Stimulated activated CD4-positive, alpha-beta T cell treated with anti-CD3 and anti-CD28 coated beads, Interleukin-1b, Interleukin-23, amount 100 ng/mL, for 1 hour (primary cell): ENCODE measurements at places on chromosomes 3 and 15.

- no peak for DNase-seq
These were observed 40.0 kb upstream of the ATP10A start for GRCh38 chr15:25903024-25903581.

DNA sequence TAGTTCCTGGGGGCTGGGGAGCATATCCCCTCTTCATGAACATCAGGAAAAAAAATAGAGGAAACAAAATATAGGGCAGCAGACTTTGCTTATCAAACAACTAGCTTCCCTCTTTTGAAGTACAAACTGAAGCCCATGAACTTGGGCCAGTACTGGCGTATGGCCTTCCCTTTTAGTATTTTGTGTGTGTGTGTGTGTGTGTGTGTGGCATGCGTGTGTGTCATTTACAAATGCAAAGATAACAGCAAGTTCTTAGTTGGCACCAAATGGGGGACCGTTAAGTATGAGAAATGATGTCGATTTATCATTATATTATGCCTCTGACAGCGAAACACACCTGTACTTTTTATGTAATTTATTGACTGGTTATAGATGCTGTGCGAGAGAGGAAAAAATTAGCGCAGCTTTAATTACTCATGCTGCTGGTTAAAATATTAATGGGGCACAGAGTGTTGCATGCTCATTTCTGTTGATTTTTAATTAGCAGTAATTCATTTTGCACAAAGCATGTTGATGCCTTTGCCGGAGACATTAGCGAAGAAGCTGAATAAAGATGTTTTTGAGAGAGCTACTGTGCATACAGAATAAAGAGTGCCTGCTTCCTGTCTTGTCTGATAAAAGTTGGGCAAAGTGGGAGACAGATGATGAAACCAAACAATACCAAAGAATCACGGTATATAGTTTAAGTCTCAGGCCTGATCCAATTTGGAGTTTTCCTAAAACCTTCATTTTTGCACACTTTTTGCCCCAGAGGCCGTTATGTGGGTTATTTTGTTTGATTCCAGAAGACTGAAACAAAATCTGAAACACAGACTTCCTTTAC lies 297.1 kb downstream of the SATB1 start:
- no peak for DNase-seq

DNA sequence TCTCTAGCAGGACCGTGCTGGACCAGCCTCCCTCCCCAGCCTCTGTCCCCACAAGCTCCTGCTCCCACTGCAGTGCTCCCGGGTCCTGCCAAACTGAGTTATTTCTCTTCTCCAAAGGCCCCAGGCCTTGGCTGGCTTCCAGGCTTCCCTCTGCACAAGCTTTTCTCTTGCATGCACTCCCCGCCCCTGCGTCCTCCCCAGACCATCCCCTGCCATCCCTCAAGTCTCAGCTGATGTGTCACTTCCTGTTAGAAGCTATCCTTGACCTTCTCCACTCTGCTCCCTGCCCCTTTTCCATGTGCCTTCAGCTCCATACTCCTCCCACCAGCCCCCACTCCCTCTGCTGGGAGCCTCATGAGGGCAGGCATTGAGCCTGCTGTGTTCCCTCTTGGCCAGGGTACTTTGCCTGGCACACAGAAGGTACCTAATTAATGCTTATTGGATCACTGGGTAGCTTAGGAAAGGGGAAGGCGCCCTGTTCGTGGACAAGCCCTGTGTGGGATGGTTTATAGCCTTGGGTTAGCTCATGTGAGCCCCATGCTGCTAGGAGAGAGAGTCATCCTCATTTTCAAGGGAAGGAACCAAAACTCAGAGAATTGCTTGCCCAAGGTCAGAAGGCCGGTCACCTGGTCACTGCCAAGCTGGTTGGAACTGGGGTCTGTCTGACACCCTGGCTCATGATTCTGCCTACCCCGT lies 56.4 kb downstream of the FEM1B start:
- no peak for DNase-seq

GRCh38 chr3:112061152-112061551 lies 25.0 kb upstream of the C3orf52 start:
- no peak for DNase-seq

GRCh38 chr3:187985647-187986046 lies 168.3 kb upstream of the LPP start:
- no peak for DNase-seq

DNA sequence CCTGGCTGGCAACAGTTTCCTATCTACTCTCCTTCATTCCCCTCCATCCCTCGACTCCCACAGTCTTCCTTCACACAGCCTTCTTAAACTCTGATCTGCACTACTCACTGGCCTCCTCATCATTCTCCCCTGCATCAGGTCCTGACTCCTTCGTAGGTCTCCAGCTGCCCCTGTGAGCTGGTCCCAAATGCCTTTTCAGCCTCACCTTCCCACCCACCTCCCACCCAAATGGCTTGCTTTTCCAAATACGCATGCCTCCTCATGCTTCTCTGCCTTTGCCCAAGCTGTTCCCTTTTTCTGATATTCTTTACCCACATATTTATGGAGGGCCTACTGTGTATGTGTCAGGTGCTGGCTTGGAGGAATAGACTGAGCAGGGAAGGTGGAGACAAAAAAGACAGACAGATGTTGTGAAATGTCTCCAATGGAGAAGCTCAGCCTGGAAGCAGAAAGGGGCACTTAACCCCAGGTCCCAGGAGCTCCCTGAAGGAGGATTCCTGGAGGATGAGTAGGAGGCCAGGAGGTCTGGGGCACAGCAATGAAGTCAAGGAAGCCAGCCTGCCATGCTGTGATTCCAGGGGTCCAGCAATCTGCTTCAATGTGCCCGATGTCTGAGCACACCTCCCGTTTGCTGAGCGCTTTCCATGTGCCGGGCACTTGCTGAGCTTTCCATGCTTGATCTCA lies 252.2 kb downstream of the SHQ1 start:
- no peak for DNase-seq

DNA sequence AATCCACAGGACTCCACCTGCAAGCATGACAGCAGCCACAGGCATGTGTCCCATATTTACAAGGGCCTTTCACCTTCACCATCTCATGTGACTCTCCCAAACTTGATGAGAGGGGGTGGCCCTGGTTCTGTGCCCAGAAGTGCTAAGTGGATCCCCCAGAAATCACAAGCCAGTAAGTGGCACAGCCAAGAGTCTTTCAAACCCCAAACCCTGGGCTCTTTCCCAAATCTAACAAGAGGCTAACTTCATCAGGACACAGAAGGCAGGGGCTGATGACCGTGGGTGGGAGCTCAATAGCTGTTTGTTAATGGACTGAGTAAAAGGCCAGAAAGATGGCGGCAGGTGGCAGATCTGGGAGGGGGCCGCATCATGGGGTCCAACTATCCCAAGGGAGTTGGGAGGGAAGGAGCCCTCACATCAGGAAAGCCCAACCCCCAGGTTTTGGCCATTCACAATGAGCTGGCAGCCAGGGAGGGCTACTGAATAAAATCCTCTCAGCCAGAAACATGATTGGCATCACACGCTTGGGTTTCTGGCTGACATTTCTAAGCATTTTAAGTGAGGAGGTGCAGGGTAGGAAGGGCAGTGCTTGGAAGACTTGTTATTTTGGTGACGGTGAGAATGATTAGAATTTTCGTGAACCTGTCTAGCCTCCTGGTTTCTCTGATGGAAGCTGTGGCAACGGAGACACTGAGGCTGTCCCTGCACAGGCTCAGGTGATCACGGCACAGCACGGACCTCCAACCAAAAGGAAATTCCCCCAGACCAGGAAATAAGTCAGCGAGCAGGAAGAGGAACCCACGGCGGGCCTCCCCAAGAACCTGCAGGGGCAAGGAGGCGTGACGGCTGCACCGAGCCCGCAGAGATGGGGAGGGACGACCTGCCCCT lies 109.3 kb downstream of the OXNAD1 start:
- no peak for DNase-seq

- no peak for DNase-seq
These were observed 222.4 kb upstream of the WNT5A start for GRCh38 chr3:55709411-55710012.

DNA sequence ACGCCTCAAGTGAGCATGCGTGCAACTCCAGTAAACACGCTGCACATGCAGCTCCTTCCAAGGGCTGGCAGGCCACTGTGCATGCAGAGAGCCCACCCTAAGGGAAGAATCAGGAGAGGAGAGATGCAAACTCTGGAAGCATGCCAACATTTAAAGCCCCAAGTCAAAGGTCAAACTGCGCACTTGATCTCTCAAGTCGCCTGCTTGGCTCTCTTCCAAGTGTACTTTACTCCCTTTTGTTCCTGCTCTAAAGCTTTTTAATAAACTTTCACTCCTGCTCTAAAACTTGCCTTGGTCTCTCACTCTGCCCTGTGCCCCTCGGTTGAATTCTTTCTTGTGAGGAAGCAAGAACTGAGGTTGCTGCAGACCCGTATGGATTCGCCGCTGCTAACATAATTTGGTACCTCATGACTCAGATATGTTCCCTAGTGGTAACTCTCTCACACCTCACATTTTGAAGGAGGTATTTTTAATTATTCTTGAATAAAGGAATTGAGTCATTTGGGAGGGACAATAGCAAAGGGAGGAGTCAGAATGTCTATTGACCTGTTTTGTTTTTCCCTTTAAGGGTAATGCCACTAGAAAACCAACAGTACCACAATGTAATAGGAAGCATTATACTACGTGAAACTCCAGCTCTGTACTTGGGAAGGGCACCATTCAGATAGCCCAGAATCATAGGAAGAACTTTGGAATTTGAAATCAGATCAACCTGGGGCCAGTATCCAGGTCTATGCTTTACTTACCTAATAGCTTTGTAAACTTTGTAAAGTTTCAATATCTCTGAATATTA lies 19.6 kb upstream of the DGKG start:
- DNase-seq = no peak

GRCh38 chr3:123725652-123726400 lies 141.0 kb upstream of the HACD2 start:
- no peak for DNase-seq

DNA sequence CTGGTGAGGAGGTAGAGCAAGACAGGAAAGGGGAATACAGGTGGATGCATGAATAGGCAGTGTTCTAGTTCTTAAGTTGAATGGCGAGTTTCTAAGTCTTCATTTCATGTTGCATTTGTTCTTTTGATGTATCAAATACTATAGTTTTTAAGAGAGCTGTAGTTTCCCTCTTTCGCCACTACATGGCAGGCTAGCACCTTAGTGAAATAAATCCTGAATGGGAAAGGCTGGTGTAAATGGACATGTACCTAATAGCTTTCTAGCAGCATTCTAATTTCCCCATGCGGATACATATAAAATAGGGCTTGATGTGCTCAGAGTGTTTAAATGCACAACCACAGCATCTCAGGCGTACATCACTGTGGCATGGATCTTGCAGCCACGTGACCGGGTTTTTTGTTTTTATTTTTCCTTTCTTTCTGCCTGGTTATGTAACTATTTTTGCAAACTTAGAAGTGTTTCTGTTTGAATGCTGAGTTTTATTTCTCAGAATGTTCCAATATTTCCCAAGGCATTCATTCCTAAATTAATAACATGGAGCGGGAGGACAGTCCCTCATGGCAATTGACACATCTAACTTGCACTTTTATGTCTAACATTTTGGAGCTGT lies 23.5 kb upstream of the CLN6 start:
- no peak for DNase-seq

- DNase-seq = no peak
These were observed 51.7 kb upstream of the RARB start for GRCh38 chr3:25376340-25376739.

DNA sequence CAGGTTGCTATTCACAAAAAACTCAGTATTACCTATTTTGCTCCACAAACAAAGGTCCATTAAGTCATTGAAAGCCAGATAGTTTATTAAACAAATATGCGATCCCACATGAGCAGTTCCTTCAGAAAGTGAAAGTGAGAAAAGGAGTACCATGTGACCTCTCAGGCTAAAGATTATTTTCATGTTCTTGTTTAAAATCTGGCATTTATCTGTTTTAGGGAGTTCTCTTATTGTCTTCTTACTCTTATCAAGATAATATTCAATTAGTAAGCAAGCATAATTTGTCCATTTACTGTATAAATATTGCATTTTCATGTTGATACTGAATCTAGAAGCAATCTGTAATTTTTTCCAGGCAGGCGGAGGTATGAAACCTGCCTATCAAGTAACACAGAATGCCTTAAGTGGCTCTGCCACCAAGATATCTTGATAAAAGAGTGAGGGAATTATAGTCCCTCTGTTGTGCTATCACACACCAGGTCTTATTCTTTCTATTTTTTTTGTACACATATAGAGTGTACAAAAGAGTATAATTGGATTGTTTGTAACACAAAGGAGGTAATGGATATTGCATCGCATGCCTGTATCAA lies 20.1 kb upstream of the PLSCR5 start:
- DNase-seq = no peak

GRCh38 chr3:46868287-46868686 lies 5.0 kb upstream of the MYL3 start:
- no peak for DNase-seq

DNA sequence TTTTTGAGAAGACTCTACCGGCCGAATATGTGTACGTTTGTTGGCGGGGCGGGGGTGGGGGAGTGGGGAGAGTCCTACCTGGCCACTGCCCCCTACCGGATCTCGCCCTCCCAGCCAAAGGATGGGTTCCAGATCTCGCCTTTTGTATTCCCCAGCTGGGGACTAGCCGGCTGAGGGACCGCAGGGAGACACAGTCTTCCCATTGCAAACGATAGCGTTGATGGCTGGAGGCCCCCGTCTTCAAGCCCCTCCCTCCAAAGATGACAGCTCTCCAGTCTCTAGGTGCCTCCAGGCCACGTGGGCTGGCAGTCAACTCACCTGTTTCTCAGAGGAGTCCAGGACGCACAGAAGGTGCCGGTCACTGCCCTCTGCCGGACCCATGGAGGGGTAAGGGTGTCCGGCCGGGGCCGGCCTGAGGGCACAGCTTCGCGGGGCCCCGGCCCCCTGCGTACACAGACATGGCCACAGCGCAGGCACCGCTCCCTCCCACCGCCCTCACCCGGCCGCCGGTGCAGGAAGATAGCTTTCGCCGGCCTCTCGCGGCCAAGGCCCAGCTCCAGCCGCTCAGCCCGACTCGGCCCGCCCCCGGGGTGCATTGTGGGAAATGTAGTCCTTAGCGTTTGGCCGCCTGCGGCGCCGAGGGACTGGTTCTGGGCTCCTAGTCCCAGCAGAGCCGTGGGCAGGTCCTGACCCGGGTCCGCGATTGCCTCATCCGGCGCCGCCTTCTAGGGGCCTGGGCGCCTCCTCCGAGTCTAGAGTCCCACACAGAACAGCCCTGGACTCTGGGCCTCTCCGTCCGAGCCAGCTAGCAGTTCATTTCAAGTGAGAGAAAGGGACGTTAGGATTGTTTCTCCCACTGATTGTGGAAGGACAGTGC lies at the start of gene MON1A:
Gene MON1A, minus strand, starts transcription at position 521 of the 877 bp plus-strand sequence. CDS start 16,465 bp downstream, outside the sequence.
- peak; percentile 44 for DNase-seq

DNA sequence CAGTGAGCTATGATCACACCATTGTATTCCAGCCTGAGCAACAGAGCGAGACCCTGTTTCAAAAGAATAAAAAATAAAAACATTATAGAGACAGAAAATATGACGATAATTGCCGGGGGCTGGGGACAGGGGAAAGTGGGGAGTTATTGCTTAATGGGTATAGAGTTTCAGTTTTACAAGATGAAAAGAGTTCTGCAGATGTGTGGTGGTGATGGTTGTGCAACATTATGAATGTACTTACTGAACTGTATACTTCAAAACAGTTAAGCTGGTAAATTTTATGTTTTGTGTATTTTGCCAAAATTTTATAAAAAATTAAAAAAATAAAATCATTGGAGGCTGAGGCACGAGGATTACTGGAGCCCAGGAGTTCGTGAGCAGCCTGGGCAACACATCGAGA lies 24.8 kb upstream of the ZNF774 start:
- DNase-seq = no peak

GRCh38 chr3:107361633-107362032 lies 15.6 kb upstream of the CCDC54 start:
- no peak for DNase-seq
